Chondrocyte (in vitro differentiated cells): ENCODE measurements at places on chromosomes 1 and 21. TPM values are rescaled to one million over a fixed set of nuclear protein-coding genes. Genes with fewer than 3 reads are reported as not detected.
A peak's percentile ranks its signal among the peaks of the same experiment; 100 is the strongest.

- no peak overlapping the region for H3K4me3 ChIP-seq
- H3K4me1 ChIP-seq = peaks cover 21% of the 10 kb centered on the region
- H3K27ac ChIP-seq = no peak overlapping the region
- peaks cover 2% of the 10 kb centered on the region for H3K36me3 ChIP-seq
- DNase-seq = no peak
- no peaks in the 10 kb centered on the region for H3K27me3 ChIP-seq
Observed at GRCh38 chr1:115237023-115237422, 101.0 kb downstream of the NGF start.

LRRC71 gene
- total RNA-seq = not detected in 3 replicates

CD1B gene
- not detected in 3 replicates for total RNA-seq

- peak; percentile 73 for DNase-seq
- H3K27me3 ChIP-seq = no peaks in the 10 kb centered on the region
- H3K27ac ChIP-seq = no peak overlapping the region
- no peak overlapping the region for H3K4me3 ChIP-seq
Observed at GRCh38 chr21:45465105-45465504, 60.1 kb downstream of the COL18A1 start.

GRCh38 chr1:86410879-86411278 lies 13.1 kb upstream of the CLCA2 start:
- no peak for DNase-seq
- no peak overlapping the region for H3K4me3 ChIP-seq
- H3K36me3 ChIP-seq = no peaks in the 10 kb centered on the region
- no peak overlapping the region for H3K27ac ChIP-seq

DNA sequence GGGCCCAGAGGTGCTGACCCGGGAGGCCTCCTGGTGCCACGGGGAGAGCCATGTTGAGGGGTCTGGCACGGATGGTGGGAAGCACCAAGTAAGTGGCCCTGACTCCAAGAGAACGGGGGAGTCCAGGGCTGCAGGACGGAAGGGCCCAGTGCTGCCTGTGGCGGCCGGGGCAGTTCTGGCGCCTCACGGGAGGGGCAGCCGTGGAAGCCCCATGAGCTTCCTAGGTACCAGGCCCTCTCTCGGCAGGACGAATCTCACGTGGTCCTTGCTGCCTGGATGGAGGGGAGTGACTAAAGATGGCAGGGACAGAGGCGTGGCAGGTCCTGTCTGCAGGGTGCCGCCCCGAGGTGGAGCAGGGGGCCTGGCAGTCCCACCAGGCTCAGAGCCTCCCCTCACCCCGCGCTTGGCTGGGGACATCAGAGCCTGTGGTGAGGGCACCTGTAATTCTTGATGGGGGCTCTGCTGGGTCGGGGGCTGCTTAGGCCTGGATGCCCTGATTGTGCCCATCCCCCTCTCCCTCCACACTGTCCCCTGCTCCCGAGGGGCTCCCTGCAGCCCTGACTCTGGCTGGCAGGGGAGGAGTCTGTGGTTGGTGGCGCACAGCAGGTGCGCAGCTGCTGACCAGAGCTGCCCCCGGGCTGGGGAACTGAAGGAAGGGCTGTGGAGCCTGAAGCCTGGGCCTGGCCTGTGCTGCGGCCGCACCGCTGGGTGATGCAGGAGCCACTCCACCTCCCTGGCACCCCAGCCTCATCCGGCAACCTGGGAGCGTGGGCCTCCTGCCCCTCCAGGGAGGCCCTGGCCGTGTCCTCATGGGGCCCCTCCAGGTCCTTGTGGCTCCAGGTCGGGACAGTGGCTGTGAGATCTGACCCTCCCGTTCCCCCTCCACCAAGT lies 31.4 kb downstream of the POFUT2 start:
- H3K27ac ChIP-seq = no peak overlapping the region
- peaks cover 4% of the 10 kb centered on the region for H3K27me3 ChIP-seq
- peaks cover 8% of the 10 kb centered on the region for H3K4me1 ChIP-seq
- no peaks in the 10 kb centered on the region for H3K36me3 ChIP-seq
- DNase-seq = peak; percentile 71

GRCh38 chr1:183365676-183366075 lies 52.5 kb downstream of the NMNAT2 start:
- no peak for DNase-seq
- no peak overlapping the region for H3K27ac ChIP-seq
- H3K27me3 ChIP-seq = peaks cover 14% of the 10 kb centered on the region
- H3K4me3 ChIP-seq = no peak overlapping the region
- H3K4me1 ChIP-seq = peaks cover 20% of the 10 kb centered on the region
- peaks cover 5% of the 10 kb centered on the region for H3K36me3 ChIP-seq

DISP3 gene
- 0.05 to 0.21 TPM in 2 of 3 replicates, not detected in the other for total RNA-seq

- H3K4me3 ChIP-seq = no peak overlapping the region
- DNase-seq = no peak
- no peak overlapping the region for H3K27ac ChIP-seq
- H3K36me3 ChIP-seq = no peaks in the 10 kb centered on the region
- H3K4me1 ChIP-seq = peaks cover 44% of the 10 kb centered on the region
- H3K27me3 ChIP-seq = no peaks in the 10 kb centered on the region
Observed at GRCh38 chr1:221712776-221713431, 29.0 kb downstream of the DUSP10 start.

- peaks cover 18% of the 10 kb centered on the region for H3K4me1 ChIP-seq
- H3K4me3 ChIP-seq = no peak overlapping the region
- DNase-seq = no peak
- H3K36me3 ChIP-seq = peaks cover 8% of the 10 kb centered on the region
- H3K27me3 ChIP-seq = no peaks in the 10 kb centered on the region
Observed at GRCh38 chr1:218312509-218312908, 27.4 kb downstream of the RRP15 start.

- H3K4me1 ChIP-seq = no peaks in the 10 kb centered on the region
- no peaks in the 10 kb centered on the region for H3K36me3 ChIP-seq
- no peaks in the 10 kb centered on the region for H3K27me3 ChIP-seq
- H3K27ac ChIP-seq = no peak overlapping the region
- H3K4me3 ChIP-seq = no peak overlapping the region
Observed at GRCh38 chr1:205967554-205968335, 24.5 kb upstream of the SLC26A9 start.

PRKACB gene
- total RNA-seq = 34.9 to 44.2 TPM (median 43.1 TPM) in 3 replicates

C1QC gene
- not detected in 3 replicates for total RNA-seq

GRCh38 chr1:88239205-88239604 lies 444.9 kb upstream of the PKN2 start:
- no peaks in the 10 kb centered on the region for H3K27me3 ChIP-seq
- no peaks in the 10 kb centered on the region for H3K36me3 ChIP-seq
- no peak for DNase-seq
- H3K4me3 ChIP-seq = no peak overlapping the region
- no peak overlapping the region for H3K27ac ChIP-seq

DNA sequence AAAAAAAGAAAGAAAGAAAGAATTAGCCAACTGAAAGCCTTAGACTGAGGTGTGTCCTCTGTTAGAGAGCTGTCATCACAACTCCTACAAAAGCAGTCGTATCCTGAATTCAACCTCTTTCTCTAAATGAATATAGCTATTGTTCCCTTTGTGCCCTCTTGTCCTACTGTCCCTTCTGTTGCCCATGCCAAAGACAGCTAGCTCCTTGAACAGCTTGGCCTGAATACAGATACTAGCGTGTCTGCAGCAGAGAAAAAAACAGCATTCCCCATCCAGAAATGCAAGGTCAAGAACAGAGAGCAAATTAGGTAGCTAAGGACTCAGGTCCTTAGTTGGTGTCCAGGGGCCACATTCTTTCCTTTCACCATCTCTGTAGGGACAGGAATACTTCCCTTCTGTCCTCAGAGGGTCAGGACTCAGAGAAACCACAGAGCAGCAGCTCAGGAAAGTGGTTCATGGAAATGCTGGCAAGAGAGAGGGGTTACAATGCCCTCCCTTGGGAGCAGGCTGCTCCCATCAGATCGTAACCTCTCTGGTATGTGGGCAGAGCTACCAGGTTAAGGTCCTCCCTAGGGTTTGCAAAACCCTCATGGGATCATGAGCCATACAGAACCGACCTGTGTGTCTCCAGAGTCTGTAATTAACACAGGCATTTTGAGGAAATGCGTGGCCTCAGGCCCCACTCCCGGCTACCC lies 1.8 kb upstream of the ZBTB48 start:
- no peak overlapping the region for H3K4me3 ChIP-seq
- H3K27ac ChIP-seq = peak overlapping the region; percentile 20
- no peak for DNase-seq

KRTAP12-3 gene
- total RNA-seq = not detected in 3 replicates

GJA4 gene
- 0.87 to 11.6 TPM (median 10.7 TPM) in 3 replicates for total RNA-seq

- no peaks in the 10 kb centered on the region for H3K4me1 ChIP-seq
- DNase-seq = no peak
- no peak overlapping the region for H3K27ac ChIP-seq
- no peaks in the 10 kb centered on the region for H3K27me3 ChIP-seq
- peaks cover 2% of the 10 kb centered on the region for H3K36me3 ChIP-seq
Observed at GRCh38 chr1:217590598-217590997, 40.3 kb downstream of the GPATCH2 start.

DNA sequence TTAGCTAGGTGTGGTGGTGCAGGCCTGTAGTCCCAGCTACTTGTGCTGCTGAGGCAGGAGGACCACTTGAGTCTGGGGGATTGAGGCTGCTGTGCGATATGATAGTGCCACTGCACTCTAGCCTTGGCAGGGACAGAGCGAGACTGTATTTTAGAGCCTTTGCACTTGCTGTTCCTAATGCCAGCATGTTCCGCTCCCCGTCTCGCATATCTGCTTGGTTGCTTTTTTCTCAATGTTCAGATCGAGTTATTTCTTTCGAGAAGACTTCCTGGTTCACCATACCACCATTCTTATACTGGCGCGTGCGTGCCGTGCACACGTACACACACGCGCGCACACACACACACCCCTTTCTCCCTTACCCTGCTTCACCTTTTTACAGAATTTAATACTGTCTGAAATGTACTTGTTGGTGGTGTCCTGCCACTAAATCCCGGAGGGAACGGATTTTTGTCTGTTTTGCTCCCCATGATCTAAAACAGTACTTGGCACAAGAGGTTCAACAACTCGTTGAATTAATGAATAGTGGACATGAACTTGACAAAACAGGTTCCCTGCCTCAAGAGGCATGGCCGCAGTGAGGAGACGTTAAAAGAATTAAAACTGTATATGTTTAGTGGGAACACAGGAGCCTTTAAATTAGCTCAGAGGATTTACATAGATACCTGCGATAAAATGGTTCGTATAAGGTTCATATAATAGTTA lies 1.1 kb upstream of the RPRD2 start:
- peaks cover 28% of the 10 kb centered on the region for H3K4me1 ChIP-seq
- no peak for DNase-seq
- peak overlapping the region; percentile 100 for H3K27ac ChIP-seq
- H3K36me3 ChIP-seq = no peaks in the 10 kb centered on the region

- H3K36me3 ChIP-seq = peaks cover 15% of the 10 kb centered on the region
- DNase-seq = no peak
- H3K27me3 ChIP-seq = no peaks in the 10 kb centered on the region
- H3K4me1 ChIP-seq = peaks cover 41% of the 10 kb centered on the region
Observed at GRCh38 chr1:201578008-201578888, 39.3 kb downstream of the NAV1 start.

DNA sequence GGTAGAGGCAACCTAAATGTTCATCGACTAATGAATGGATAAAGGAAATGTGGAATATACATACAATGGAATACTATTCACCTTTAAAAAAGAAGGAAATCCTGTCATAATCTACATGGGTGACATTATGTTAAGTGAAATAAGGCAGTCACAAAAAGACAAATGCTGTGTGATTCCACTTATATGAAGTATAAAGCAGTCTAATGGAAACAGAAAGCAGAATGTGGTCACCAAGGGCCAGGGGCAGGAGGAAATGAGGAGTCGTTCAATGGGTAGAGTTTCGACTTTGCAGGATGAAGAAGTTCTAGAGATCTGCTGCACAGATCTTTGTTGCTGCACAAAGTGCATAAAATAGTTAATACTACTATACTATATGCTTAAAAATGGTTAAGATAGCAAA lies 7.8 kb downstream of the DIPK1A start:
- no peak overlapping the region for H3K27ac ChIP-seq
- no peaks in the 10 kb centered on the region for H3K27me3 ChIP-seq
- peaks cover 11% of the 10 kb centered on the region for H3K4me1 ChIP-seq
- no peak for DNase-seq

ANXA9 gene
- total RNA-seq = 0.54 TPM in 1 of 3 replicates, not detected in the others

DNA sequence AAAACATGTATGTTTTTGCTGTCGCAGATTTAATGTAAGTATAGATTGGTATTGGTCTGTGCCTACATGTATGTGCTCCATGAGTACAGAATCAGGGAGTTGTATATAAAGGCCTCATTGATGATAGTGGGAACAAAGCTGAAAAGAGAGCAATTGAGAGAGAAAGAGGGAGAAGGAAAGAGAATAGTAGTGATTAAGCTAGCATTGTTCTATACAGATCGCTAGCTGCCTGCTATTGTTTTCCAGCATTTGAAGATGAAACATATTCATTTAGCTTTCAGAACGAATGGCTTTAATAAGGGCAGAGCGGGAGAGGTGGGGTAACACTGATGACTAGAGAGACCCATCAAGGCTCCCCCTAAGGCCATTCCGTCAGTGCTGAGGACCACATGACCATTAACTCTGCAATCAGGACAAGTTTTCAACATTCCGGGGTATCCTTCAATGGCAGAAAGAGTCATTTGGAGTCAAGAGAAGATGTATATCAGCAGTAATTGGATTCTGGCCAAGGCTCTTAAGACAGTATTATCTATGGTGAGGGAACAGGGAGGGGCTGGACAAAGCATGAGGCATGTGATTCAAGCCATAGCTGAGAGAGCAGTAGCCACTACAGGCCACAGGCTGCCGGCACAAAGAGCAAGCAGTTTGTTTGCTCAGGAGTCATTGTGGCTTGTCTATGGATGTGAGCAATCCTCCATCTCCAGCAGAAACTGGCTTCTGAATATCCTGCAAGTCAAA lies 176.5 kb downstream of the PBX1 start:
- H3K4me3 ChIP-seq = no peak overlapping the region
- H3K27me3 ChIP-seq = no peaks in the 10 kb centered on the region
- DNase-seq = no peak
- H3K4me1 ChIP-seq = no peaks in the 10 kb centered on the region

GRCh38 chr1:23869051-23869450 lies 961 bp upstream of the FUCA1 start:
- no peak for DNase-seq
- no peak overlapping the region for H3K27ac ChIP-seq
- peaks cover 20% of the 10 kb centered on the region for H3K4me1 ChIP-seq
- peaks cover 5% of the 10 kb centered on the region for H3K36me3 ChIP-seq
- peaks cover 8% of the 10 kb centered on the region for H3K27me3 ChIP-seq
- no peak overlapping the region for H3K4me3 ChIP-seq

SPRR1A gene
- total RNA-seq = not detected in 3 replicates

DNA sequence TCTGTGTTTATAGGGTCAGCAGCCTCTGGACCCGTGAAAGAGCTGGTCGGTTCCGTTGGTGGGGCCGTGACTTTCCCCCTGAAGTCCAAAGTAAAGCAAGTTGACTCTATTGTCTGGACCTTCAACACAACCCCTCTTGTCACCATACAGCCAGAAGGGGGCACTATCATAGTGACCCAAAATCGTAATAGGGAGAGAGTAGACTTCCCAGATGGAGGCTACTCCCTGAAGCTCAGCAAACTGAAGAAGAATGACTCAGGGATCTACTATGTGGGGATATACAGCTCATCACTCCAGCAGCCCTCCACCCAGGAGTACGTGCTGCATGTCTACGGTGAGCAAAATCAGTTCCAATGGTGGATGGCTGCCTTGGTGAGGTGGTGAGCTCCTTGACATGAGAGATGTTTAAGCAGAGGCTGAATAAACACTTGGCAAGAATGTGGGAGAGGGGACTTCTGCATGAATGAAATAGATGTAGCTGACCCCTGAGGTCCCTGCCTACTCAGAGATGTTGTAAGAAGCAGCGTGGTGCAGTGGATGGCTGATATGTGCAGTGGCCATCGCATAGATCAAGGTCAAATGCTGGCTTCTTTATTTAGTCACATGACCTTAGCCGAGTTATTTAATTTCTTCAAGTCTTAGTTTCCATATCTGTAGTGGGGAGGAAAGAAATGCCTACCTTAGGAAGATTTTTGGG lies 9.3 kb downstream of the SLAMF7 start:
- H3K27ac ChIP-seq = no peak overlapping the region
- peaks cover 3% of the 10 kb centered on the region for H3K4me1 ChIP-seq
- no peak overlapping the region for H3K4me3 ChIP-seq
- peaks cover 13% of the 10 kb centered on the region for H3K27me3 ChIP-seq

MLLT11 gene
- 42.8 to 49.9 TPM (median 42.8 TPM) in 3 replicates for total RNA-seq
